Liver (tissue), 10 donors: ENCODE measurements at places on chromosomes 7 and 10.

- DNase-seq: no peak
Observed at GRCh38 chr10:44801383-44802327, 109.5 kb upstream of the TMEM72 start.

DNA sequence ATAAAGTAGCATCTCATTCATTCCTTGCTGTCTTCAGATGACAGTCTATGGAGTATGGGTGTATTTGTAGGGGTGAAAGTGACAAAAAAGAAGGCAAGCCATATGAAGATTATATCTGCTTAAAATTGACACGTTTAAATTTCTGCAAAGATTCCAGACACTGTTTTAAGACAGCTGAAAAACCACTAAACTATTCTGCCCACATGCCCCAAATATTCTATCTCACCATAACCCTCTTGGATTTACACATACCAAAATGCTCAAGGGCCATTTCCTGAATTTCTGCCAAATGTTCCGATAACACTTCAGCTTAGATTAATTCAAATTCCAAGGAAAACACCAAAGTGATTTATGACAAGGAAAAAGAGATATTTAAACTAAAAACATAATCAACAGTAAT is 99.9 kb upstream of the IL6 start:
- no peak for DNase-seq

DNA sequence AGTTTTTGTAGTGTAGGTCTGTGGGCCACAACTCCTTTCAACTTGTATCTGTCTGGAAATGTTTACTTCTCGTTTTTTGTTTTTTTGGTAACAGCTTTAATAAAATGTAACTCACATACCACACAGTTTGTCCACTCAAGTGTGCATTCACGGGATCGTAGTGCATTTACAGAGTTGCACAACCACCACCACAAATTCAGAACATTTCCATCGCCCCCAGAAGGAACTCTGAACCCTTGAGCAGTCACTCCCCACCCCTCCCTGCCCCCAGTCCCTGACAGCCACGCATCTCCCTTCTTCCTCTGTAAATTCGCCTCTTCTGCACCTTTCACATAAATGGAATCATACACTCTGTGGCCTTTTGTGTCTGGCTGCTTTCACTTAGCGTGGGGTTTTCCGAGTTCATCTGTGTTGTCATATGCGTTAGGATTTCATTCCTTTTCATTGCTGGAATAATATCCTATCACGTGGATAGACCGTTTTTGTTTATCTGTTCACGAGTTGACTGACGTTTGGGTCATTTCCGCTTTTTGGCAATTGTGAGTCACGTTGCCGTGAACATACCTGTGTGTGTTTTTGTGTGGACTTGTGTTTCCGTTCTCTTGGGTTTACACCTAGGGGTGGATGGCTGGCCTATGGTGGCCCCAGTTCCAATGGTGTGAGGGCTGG is 10.3 kb downstream of the JAKMIP3 start:
- DNase-seq: no peak

GRCh38 chr7:30027065-30027456 is 559 bp upstream of the FKBP14 start:
- no peak for DNase-seq

DNA sequence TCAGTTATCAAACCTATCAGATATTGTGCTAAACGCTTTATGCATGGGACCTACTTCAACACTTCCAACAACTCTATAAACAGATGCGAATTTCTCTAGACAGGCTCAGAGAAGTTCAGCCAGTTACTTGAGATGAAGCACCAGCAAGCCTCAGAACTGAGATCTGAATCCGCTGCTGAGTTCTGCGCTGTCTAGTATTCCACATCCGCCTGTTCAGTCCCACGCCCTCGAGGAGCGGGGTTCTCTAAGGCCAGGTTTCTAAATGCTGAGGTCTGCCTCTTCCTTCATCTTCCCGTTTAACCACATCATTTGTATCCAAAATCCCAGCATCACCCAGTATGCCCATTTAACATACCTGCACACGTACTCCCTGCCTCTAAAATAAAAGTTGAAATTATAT is 297.8 kb upstream of the ZNF32 start:
- peak; percentile 13 for DNase-seq

DNA sequence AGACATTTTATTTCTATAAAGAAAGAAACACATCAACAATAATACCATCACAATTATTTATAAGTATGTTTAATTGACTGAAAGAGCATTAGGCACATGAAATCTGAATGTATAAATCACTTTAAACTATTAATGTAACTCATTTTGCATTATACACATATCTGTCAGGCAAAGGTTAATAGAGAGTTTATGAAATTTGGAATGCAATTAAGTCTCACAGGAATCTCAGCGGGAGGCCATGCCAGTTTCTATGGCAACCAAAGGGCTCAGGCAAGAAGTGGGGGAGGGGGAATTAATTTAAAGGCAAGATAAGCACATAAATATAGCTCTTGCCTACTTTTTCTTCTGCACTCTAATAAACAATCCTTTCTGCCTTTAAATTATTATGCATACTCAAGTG is 152.6 kb downstream of the SLC16A9 start:
- no peak for DNase-seq
